ENCODE measurements at places on chromosomes 4 and X.

- no peak for DNase-seq
Measured at GRCh38 chr4:83043801-83044407, 8.9 kb downstream of the COPS4 start.

- no peak for DNase-seq
Measured at GRCh38 chrX:39630344-39630743, 467.4 kb downstream of the BCOR start.

DNA sequence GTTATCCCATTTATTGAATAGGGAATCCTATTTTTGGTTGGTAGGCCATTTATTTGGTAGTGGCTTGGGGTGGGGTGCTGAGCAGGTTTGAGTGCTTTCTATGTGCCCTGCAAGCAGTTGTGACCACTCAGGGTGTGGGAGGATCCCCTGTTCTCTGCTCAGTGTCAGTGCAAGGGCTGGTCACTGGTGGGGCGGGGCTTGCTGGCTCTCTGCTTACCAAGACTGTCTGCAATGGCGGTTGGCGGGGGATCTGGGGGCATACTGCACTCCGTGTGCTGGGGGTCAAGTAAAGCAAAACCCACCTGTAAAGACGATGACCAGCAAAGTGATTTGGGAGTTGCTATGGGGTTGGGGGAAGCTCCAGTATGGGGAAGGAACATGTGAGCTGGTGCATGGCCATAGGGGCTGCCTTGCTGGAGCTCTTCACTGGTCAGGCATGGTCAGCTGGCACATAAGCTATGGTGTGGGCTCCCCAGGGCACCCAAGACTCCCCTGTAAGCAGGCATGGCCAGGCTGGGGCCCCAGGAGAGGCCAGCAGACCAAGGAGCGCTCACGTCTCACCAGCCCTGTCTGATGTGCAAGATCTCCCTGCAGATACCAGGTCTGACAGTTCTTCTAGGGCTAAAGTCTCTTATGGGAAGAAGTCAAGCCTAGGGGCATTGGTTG is 83.0 kb upstream of the GRXCR1 start:
- no peak for DNase-seq

- no peak for DNase-seq
Measured at GRCh38 chr4:32251126-32251525, 1531.0 kb downstream of the PCDH7 start.

GRCh38 chr4:105461621-105462382 is 12.1 kb downstream of the PPA2 start:
- no peak for DNase-seq

DNA sequence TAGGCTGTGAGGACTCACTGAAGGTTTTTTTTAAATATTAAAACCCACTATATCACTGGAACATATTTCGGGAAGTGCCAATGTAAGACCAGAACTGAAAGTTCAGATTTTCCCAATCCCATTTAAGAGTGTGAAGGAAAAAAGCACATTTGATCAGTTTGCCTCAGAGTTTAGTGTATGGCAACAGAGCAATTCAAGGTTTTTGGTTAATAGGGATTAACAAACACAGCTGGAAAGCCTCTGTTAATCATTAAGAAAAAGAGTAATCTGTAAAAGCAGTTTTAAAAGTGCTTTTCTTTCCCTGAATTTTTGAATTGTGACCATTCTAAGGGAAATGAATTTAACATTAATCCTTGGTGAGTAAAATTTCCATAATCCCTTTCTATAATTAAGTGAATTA is 60.4 kb downstream of the NPY5R start:
- DNase-seq = no peak

GRCh38 chr4:57378766-57379165 is 268.6 kb upstream of the IGFBP7 start:
- no peak for DNase-seq

DNA sequence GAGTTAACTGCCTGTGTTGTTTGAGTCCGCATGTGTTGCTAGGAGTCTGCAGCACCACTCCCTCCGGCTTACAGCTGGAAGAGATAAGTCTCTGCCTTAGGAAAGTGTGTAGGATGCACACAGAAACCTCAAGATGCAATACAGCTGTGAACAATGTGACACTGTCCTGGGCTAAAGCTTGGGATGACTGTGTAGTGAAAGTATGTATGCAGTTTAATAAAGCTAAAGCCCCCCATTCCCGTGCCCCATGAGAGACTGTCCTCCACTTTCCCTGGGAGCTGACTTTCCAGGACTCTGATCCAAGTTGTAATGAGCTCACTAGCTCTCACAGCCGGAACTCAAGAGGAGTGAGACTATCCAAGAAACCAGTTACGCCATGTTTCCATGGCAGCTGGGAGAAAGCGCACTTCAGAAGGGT is 156.6 kb upstream of the FTHL17 start:
- DNase-seq = no peak

DNA sequence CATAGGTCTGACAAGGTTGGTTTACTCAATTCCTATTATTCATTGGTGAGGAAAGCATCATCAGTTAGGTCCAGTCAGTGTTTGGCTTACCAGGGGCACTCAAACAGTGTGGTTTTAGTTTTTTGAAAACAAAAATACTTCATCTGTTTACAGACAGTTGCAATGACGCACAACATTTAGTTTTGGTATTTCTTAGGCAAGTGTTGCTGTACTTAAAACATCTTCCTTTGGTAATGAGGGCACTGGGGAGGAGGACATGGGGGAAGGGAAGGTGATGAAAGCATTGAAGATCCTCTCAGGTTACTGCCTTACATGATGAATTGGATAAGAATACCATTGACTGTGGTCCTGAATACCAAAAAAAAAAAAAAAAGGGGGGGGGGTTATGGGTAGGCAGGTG is 93.7 kb upstream of the MAOA start:
- no peak for DNase-seq

- no peak for DNase-seq
Measured at GRCh38 chr4:90889171-90889570, 762.0 kb downstream of the CCSER1 start.

DNA sequence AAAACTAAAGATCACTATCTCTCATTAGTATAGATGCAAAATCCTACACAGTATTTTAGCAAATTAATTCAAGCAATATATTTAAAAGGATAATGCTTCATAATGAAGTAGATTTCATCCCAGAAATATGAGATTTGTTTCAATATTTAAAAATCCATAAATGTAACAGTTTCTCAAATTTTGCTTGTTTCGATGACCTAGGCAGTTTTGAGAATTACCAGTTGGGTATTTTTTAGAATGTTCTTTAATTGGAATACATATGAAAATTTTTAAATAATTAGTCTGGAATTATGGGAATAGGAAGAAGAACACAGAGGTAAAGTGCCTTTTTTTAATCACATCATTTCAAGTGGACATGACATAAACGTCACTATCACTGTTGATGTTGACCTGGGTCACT is 192.3 kb downstream of the FBXO8 start:
- DNase-seq = no peak

DNA sequence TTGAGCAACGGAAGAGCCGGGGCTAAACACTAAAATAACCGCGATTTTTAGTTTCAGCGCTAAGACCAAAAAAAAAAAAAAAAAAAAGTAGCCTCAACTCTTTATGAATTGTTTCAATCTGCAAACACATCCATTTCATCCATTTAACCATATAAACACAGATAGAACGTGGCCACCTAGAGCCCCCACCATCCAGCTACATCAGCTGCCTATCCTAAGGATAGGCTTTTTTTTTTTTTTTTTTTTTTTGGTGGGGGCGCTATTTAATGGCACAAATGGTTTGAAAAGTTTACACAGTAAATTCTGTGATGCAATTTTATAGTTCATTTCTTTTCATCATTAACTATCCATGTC is 492 bp upstream of the HDAC8 start:
- no peak for DNase-seq

DNA sequence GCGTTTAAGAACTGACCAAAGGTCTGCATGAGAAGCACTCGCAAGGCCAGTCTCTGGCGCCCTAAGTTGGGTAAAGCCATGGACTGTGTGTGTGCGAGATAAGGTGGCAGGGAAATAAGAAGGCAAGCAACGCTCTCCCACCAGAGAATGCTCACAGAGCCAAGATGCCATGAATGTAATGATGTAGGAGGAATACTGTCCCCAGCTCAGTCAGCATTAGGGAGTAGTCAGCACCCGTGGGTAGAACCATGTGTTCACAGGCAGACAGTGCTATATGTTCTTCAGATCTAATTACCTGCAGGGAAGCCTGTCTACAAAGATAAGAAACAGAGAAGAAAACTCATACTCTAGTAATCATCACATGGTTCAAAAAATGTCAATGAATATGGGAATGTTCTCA is 68.8 kb downstream of the SEC24D start:
- no peak for DNase-seq

- DNase-seq = no peak
Measured at GRCh38 chr4:152459326-152459725, 76.6 kb downstream of the FBXW7 start.

GRCh38 chr4:51895816-51896408 is 53.0 kb downstream of the DCUN1D4 start:
- peak; percentile 3 for DNase-seq

- no peak for DNase-seq
Measured at GRCh38 chrX:30920271-30920670, 31.2 kb upstream of the TAB3 start.

DNA sequence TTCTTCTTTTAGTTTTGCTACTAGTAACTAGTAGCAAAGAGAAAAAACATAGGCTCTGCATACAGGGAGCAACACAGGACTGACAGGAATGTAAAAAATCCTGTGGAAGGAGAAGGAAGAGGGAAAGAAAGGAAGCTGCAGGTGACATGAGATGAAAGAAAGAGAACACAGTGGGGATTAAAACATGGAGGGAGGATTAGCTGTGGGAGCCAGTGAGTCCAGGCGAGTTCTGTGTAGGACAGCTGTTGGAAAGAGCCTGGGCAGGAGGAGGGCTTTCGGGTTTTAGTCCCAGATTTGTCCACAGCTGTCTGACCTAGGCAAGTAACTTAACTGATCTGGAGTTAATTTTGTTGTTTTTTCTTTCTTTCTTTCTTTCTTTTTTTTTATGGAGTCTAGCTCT is 21.6 kb downstream of the CCNG2 start:
- DNase-seq = no peak

DNA sequence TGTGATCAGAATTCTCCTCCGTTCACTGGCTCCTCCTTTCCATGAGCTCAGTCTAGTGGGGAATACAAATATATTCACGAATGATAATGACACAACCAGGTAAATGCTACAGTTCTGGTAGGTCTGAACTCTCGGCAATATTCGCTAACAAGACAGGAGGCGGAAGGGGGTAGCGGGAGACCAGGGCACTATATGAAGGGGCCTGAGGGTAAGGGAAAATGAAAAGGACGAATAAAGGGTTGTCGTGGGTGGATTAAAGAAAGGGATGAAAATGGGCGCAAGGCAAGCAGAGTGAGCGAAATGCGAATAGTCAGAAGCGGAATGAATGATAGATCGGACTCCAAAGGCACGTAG is 743 bp downstream of the NKAP start:
- no peak for DNase-seq

GRCh38 chr4:22515888-22516541 is at the start of gene ADGRA3:
Gene ADGRA3, minus strand, starts transcription at chr4:22516066. Its CDS starts 282 bp downstream, at chr4:22515784.
- DNase-seq = no peak

DNA sequence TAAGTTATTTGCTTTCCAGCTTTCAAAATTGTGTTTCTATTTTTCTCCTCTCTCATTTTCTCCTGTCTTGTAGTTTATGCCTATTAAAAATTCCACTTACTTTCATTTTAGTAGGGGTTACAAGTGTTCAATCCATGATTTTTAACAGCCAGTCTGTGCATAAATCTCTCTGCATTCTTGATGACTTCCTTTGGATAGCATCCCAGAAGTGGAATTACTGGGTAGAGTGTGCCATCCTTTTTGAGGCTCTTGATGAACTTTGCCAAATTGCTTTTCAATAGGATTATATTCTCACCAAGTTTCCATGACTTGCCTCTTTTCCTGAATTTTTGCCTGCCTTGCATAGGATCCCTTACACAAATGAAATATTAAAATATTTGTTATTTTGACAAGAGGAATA is 58.5 kb downstream of the DIPK2B start:
- DNase-seq = no peak

DNA sequence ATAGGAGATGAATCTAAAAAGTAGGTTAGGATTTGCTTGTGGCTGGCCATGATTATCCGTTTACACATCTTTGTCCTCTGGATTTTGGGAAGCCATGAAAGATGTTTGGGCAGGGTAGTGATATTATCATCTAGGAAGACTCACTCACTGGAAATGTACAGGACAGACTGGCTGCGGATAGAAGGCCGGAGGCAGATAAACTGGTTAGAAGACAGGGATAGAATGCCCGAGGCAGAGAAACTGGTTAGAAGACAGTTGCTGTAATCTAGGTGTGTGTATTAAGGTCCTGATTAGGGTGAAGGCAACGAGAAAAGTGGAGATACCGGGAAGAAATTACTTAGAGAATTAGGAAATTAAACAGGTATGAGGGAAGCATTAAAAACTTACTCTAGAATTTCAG is 68.8 kb downstream of the SPRY1 start:
- DNase-seq = no peak

DNA sequence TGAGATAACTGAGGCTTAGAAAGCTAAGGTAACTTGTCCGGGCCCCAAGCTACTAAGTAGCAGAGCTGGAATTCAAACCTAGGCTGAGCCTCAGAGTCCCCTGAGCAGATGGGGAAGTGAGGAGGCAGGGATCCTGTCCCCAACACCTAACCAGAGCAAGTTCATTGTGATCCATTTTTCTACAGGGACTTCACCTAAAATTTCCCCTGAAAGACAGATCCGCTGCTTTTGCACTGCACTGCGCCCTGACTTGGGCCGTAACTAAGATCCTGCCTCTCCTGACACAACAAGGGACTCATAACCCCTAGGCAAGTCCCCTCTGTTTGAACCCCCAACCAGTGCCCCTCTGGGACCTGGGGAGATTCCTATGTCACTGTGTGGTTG is 25.6 kb upstream of the MTM1 start:
- no peak for DNase-seq

GRCh38 chrX:17535229-17535628 is 160.2 kb downstream of the NHS start:
- peak; percentile 2 for DNase-seq

DNA sequence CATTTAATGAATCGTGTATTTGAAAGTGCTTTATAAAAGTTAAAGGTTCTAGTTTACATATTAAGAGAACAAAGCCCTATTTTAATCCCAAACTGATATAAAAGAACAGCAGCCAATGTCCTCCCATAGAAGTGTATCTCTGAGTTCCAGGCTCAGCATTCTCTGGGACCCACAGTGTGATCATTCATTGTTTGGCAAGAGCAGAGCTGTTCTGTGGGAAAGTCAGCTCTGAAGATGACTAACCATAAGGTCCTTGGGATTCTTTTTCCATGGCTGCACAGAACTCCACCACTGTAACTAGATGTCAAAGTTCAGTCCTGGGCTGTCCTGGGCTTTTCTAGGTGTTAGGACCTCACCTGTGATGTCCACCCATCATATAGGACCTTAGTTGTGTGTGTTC is 157.0 kb upstream of the TLL1 start:
- no peak for DNase-seq

DNA sequence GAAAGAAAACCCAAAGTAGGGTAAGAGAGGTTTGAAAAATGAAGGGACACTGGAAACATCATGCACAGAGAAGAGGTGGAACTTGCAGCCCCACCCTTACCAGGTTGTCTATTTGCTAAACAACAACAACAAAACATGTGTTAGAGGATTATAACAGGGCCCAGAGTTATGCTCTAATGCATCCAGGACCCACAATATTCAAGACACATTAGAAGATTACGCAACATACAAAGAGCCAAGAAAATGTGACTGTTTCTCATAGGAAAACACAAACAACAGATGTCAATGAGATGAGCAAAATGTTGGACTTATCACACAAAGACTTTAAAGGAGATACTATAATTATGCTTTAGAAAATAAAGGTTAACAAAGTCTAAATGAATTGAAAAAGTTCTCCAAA is 128.5 kb downstream of the LRBA start:
- DNase-seq = no peak
